ENCODE measurements at places on chromosomes 11 and 22.

DNA sequence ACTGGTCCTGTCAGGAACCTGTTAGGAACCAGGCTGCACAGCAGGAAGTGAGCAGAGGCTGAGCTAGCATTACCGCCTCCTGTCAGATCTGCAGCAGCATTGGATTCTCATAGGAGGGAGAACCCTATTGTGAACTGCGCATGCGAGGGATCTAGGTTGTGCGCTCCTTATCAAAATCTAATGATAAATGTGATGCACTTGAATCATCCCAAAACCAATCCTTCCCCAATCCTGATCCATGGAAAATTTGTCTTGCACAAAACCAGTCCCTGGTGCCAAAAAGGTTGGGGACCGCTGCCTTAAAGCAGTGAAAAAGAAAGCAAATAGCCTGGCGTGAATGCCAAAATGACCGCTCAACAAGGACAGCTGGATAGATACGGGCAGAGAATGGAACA, 1.9 kb upstream of the ARAP1 start:
- ATAC-seq: no peak

DNA sequence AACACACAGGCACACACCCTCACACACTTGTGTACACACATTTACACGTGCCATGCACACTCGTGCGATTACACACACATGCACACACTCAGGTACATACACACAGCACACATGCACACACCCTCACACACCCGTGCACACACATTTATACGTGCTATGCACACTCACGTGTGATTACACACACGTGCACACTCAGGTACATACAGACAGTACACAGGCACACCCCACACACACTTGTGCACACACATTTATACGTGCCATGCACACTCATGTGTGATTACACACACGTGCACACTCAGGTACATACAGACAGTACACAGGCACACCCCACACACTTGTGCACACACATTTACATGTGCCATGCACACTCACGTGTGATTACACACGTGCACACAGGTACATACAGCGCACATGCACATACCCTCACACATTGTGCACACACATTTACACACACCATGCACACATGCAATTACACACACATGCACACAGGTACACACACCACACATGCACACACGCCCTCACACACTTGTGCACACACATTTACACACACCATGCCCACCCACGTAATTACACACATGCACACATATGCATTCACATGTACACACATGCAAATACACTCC, 4.6 kb downstream of the IFITM10 start:
- ATAC-seq: no peak

DNA sequence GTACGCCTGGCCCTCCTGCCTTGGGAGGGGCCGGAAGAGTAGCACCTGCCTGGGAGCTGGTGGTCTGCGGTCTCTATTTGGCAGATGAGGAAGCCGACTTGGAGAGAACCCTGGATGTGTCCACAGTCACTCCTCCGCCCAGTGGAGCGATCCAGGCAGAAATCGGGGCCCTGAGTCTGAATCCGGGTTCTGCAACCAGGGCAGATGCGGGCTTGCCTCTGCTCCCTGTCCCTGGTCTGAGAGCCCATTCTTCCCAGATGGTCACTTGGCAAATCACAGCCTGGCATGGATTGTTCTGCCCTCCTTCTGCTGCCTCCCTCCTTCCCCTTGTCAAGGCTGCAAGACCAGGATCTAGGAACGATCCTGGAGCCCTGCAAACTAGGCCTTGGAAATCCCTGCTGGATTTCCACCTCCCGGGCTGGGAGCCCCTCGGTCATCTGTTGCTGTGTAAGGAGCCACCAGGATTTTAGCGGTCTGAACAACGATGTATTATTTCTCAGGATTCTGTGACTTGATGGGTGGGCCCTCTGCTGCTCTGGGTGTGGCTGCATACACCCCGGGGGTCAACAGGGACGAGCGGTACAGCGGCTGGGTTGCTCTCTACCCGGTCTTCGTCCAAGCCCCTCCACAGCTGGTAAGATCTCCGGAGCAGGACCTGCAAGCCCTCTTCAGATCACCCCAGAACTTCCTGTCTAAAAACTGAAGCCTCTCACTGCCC, 2.0 kb upstream of the ASCL2 start:
- ATAC-seq: no peak

- ATAC-seq: no peak
Observed at GRCh38 chr11:119863851-119864601, 135.0 kb upstream of the NECTIN1 start.

DNA sequence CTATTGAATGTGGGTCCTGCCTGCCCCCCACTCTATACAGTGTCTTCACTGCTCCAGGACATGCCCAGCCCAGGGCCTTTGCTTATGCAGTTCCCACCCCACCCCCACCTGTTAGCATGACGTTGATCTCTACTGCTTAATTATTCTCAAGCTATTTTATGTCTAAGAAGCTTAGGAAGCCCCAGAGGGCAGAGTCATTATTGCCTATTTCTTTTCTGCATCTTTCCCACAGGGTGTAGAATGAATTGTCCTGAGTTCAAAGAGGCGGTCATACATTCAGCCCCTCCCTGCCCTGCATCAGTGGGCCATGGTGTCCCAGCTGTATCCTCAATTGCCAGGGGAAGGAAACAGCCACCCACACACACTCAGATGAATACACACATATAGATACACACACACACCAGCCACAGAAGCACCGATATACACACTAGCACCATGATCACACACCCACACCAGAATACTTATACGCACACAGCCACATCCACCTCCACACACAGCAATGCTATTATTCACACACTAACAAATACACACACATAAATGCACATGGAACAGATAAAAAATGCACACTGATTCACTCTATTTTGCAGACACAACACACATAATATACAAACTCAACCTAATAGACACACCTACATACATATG, 1.5 kb downstream of the PDE2A start:
- no peak for ATAC-seq

- no peak for ATAC-seq
Observed at GRCh38 chr11:27061461-27061821, 20.8 kb downstream of the BBOX1 start.

DNA sequence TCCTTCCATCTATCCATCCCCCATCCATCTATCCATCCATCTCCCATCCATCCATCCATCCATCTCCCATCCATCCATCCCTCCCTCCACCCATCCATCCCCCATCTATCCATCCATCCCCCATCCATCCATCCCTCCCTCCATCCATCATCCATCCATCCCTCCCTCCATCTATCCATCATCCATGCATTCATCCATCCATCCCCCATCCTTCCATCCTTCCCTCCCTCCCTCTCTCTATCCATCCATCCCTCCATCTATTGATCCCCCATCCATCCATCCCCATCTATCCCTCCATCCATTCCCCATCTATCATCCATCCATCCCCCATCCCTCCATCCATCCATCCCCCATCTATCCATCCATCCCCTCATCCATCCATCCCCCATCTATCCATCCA, 96.7 kb downstream of the MPPED1 start:
- ATAC-seq: no peak

DNA sequence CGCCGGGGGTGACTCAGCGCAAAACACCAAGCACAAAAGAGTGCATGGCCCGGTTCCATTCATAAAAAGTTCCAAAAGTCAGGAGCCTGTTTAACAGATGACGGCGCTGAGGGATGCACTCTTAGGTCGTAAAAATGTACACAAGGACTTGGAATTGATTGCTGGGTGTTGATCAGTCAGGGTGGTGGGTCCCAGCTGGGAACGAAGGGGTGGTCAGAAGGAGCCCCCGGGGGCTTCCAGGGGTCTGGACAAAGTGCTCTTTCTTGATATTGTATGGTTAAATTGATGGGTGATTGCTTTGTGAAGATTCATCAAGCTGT, 20.7 kb downstream of the IFITM10 start:
- no peak for ATAC-seq

GRCh38 chr11:131868629-131869507, 498.5 kb downstream of the NTM start:
- no peak for ATAC-seq

DNA sequence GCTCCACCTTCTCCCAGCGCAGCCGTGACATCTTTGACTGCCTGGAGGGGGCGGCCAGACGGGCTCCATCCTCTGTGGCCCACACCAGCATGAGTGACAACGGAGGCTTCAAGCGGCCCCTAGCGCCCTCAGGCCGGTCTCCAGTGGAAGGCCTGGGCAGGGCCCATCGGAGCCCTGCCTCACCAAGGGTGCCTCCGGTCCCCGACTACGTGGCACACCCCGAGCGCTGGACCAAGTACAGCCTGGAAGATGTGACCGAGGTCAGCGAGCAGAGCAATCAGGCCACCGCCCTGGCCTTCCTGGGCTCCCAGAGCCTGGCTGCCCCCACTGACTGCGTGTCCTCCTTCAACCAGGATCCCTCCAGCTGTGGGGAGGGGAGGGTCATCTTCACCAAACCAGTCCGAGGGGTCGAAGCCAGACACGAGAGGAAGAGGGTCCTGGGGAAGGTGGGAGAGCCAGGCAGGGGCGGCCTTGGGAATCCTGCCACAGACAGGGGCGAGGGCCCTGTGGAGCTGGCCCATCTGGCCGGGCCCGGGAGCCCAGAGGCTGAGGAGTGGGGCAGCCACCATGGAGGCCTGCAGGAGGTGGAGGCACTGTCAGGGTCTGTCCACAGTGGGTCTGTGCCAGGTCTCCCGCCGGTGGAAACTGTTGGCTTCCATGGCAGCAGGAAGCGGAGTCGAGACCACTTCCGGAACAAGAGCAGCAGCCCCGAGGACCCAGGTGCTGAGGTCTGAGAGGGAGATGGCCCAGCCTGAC, 2.5 kb downstream of the TSSC4 start:
- ATAC-seq: no peak

GRCh38 chr11:46001448-46001914, 79.0 kb downstream of the LARGE2 start:
- no peak for ATAC-seq

- no peak for ATAC-seq
Observed at GRCh38 chr11:65586676-65587075, 8.9 kb downstream of the KCNK7 start.

DNA sequence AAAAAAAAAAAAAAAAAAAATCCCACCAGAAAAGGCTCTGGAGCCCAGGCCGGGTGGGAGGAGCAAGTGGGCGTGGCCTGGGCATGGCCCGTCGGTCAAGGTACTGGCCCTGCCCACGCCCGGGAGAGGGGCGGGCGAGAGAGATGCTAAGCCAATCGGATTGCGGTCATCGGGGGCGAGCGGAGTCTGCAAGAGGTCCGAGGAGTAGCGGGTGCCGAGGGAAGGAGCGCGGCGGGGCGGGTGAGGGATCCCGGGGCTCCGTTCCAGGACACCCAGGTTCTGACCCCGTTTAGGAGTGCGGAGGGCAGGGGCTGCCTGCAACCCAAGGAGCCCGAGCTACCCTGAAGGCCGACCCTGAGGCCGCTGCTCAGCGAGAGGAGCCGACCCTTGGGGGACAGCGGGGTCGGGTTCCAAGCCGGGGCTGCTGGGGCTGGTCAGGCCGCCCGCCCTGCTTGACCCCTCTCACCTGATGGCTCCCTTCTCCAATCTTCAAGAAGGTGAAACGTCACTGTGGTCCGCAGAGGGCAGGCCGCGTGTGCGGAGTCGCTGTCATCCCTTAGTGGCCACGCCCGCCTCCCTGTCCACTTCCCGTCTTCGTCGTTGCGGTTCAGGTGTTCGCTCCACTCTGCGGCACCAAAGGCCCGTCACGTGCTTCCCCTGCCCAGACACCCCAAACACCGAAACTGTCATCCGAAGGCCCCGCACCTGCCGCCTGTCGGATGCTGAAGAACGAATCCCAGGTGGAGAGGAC, 11.1 kb upstream of the TAB1 start:
- ATAC-seq: peak; percentile 89

DNA sequence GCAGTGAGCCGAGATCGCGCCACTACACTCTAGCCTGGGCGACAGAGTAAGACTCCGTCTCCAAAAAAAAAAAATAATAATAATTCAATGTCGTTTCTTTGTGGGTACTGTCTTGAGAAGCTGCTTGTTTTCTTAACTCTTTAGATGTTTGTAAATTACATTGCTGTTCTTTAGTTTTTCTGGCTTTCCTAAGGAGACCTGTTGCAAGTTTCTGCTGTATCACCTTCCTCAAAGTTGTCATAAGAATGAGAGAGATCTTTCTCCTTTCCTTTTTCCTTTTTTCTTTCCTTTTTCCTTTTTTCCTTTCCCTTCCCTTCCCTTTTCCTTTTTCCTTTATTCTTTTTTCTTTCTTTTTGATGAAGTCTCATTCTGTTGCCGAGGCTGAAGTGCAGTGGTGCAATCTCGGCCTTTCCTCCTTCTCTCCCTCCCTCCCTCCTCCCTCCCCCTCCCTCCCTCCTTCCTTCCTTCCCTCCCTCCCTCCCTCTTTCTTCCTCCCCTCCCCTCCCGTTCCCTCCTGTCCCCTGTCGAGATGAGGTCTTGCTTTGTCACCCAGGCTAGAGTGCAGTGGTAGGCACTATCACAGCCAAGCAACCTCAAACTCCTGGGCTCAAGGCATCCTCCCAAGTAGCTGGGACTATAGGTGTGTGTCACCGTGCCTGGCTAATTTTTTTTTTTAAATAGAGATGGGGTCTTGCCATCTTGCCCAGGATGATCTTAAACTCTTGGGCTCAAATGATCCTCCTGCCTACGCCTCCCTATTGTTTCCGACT, 15.3 kb downstream of the HIPK3 start:
- no peak for ATAC-seq

DNA sequence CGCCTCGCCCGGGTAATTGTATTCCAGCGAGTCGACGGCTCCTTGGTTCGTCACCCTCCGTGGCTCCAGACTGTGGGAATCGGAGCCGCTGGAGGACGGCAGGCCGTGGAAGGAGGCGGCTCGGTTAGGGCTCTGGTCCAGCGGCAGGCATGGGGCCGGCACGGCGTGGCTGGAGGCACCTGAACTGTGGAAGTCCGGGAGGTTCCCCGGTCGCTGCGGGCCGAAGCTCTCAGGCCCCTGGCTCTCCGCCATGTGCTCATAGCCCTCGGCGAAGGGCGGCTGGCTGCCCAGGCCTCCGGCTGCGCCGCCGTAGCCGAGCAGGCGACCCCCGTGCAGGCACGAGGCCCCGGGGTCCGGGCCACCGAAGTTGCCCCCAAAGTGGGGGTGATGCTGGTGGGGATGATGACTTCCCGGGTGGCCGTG, 1.7 kb downstream of the MN1 start:
- ATAC-seq: no peak

GRCh38 chr11:32511926-32512325, 71.7 kb upstream of the EIF3M start:
- no peak for ATAC-seq

DNA sequence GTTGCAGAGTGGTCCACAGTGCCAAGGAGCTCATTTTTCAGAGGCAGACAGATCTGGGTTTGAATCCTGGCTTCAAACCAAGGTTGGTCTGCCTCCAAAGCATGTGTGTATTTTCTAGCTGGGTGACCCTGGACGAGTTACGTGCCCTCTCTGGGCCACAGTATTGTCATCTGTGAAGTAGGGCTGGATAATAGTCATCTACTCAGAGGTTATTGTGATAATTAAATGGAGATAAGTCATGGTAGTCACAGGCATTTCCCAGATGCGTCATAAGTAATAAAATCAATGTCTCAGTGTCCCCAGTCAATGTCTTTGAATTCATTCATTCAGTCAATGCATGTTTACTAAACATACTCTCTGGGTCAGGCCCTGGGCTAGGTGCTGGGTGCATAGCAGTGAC, 8.6 kb downstream of the OMP start:
- no peak for ATAC-seq

Measured in activated CD4-positive, CD25-positive, alpha-beta regulatory T cell treated with anti-CD3 and anti-CD28 coated beads, Interleukin-2, amount 50 U/mL, for 24 hours (primary cell).